ENCODE measurements at places on chromosomes 7 and 10.

GRCh38 chr10:65891073-65891981 lies 1034.5 kb upstream of the LRRTM3 start:
- no peak for DNase-seq

DNA sequence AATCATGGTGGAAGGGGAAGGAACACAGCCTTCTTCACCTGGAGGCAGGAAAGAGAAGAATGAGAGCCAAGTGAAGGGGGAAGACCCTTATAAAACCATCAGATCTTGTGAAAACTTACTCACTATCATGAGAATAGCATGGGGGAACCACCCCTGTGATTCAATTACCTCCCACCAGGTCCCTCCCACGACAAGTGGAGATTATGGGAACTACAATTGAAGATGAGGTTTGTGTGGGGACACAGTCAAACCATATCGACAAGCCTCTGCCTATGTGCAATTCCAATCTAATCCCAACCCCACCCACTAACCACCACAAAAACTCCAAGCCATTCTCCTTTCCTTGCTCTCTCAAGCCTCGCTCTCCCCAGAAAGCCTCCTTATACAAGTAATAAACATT lies 69.2 kb downstream of the TAC1 start:
- DNase-seq: no peak

- no peak for DNase-seq
Observed at GRCh38 chr10:60456053-60456452, 66.4 kb upstream of the ANK3 start.

DNA sequence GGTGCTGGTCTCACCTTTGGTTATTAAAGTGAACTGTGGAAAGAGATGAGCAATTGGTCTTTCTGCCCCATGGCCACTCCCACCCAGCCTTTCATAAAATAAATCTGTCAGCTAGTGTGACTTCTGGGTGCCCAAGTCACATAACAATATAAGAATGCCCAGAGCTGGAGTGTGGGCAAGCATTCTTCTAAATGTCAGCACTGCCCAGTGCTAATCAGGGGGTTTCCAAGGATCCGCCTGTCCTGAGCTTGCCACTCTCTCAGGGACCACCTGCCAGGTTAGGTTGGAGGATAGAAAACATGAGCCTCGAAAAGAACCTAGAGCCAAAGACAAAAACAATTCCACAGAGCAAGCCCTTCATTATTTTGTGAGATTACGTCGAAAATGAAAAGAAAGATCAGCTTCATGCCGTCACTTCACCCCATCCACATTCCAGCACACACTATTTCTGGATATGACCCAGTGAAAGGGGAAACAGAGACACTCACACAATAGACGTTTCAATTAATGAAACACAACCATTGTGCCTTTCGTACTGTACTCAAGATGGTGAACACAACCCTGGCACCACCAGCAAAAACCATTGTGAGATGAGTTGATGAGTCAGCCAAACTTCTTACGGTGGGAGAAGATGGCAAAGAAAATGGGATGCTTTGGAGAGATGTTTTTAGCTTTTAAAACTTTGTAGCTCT lies 30.8 kb downstream of the SCRN1 start:
- DNase-seq: no peak

All from tibial artery (tissue), 4 donors.